ENCODE measurements at places on chromosomes 7 and 10.

GRCh38 chr7:19834566-19834965 is 61.1 kb upstream of the TMEM196 start:
- no peak for DNase-seq

DNA sequence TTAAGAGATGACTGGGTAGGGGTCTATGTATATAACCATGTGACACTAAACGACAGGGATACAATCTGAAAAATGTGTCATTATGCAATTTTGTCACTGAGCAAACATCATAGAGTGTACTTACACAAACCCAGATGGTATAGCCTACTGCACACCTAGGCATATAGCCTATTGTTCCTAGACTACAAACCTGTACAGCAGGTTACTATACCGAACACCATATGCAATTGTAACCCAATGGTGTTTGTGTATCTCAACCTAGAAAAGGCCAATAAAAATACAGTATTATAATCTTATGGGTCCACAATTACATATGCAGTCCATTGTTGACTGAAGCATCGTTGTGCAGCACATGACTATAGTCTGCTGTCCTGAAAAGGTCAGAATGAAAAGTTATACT is 22.9 kb downstream of the STRIP2 start:
- DNase-seq: no peak

- no peak for DNase-seq
Observed at GRCh38 chr10:130989670-130990232, 321.8 kb downstream of the TCERG1L start.

GRCh38 chr7:21944616-21945453 is 864 bp downstream of the CDCA7L start:
- DNase-seq: no peak

DNA sequence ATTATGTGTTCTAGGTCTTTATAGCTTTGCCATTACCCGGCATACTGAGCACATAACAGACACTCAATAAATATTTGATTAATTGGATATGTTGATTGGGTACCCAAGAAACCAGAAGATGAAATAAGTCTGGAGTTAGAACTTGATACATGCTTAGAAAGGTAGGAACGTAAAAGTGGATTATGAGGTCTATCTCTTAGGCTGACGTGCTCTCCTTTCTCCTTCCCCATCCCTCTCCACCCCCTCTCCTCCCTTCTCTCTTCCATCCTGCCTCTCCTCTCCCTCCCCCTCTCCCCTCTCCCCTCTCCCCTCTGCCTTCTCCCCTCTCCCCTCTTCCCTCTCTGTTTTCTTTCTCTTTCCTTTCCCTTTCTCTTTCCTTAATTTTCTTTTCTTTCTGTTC is 34.0 kb downstream of the AUTS2 start:
- DNase-seq: no peak

DNA sequence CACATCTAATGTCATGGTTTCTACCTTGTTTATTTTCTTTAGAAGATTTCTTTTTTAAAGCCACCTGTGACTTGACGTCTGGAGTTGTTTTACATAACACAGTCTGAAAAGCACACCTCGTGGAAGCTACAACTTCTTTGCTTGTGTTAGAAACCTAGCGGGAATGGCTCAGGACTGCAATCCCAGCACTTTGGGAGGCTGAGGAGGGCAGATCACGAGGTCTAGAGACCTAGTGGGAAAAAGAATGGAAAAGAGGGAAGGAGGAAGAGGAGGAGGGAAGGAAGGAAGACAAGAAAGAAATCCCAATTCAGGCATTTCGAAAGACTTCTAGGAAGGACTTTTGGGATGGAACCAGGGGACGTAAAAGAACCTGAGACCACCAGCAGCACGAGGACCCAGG is 146.3 kb upstream of the CELF2 start:
- DNase-seq: no peak

DNA sequence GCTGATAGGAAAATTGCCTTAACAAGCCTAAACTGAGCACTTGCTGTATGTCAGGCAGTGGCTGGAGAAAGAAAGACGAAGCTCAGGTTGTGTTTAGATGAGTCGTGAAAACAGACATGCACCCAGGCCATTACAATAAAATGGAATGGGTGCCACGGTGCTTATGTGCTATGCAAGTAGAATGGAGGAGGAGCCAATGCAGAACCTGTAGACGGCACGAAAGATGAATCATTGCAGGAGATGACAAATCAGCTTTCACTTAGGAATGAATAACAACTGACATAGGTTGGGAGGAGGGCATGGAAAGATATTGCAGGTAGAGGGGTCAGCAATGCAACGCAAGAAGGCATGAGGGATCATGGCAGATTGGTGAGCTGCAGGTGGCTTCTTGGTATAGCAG is 61.2 kb upstream of the ARHGAP21 start:
- no peak for DNase-seq

- no peak for DNase-seq
Observed at GRCh38 chr10:112362833-112363232, 11.1 kb upstream of the ACSL5 start.

- DNase-seq: no peak
Observed at GRCh38 chr7:44735403-44736165, 13.1 kb upstream of the ZMIZ2 start.

DNA sequence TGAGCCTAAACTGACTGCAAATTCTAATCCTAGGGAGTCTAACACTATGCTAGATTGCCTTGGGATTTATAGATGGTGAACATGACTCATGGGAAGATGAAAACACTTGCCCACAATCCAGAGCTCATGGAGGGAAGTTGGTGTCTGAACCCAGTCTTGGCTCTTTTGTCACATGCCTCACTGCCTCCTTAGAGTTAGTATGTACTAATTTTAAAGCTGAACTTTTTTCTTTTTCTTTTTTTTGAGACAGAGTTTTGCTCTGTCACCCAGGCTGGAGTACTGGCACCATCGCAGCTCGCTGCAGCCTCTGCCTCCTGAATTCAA is 14.4 kb downstream of the MRPL32 start:
- no peak for DNase-seq
